DMS 273 treated with DMSO at 0.1 percent for 48 hours (cell line): ENCODE measurements at places on chromosomes 6 and 20.
A peak's percentile ranks its signal among the peaks of the same experiment; 100 is the strongest.

DNA sequence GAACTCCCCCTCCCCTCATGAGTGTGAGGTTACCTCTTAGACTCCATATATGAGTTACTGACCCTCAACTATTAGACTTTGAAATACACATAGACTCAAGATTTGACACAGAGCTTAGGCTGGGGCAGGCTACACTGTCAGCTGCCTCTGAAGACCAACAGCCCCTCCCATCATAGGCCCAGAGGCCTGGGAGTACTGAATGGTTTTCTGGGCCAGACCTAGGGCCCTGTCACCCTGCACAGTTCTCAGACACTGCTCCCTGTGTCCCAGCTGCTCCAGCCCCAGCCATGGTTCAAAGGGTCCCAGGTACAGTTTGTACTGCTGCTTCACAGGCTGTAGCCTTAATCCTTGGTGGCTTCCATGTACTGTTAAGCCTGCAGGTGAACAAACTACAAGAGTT lies 132.1 kb upstream of the MOCS1 start:
- no peak for DNase-seq

GRCh38 chr6:25582101-25582500 lies 69.9 kb upstream of the SCGN start:
- DNase-seq: no peak

GRCh38 chr6:147716434-147716833 lies 207.9 kb downstream of the SAMD5 start:
- no peak for DNase-seq

- DNase-seq: no peak
Measured at GRCh38 chr20:25467441-25467840, 60.0 kb downstream of the GINS1 start.

DNA sequence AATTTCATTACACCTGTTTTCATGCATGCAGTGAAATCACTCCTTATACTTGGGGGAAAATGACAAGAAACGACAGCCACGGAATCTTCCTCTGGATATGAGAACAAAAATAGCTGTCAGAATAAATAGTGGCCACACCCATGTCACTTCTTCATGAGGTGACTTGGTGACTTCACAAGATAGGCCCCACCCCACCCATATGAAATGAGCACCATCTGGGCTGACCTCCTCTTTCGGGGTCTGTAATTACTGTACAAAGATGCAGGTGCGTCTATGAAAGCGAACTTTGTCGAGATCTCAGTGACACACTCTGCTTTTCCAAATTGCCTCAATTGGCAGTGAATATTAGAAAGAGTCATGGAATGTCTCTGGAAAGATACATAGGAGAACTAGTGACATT lies 184.2 kb upstream of the CCN2 start:
- no peak for DNase-seq

GRCh38 chr20:41050361-41051008 lies 21.9 kb downstream of the TOP1 start:
- DNase-seq: no peak

GRCh38 chr20:18007534-18008292 lies 38.9 kb downstream of the MGME1 start:
- no peak for DNase-seq

- no peak for DNase-seq
Measured at GRCh38 chr6:135212935-135213334, 31.8 kb downstream of the MYB start.

DNA sequence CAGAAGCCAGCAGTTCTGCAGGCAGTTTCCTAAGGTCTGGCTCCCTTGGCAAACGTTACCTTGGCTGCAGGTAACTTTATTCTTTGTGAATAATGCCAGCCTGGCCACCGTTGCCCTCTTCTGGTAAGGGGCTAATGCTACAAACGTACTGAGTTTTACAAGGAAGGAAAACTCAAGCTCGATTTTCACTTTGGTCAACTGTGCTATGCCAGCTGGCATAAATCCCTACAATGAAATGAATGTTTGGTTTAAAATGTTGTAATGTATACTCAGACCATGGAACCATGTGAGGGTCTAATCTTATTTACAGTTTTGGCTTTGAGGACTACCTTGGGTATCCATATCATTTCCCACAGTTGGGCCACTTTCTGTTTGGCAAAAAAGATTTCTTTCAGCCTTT lies 101.4 kb downstream of the SLX4IP start:
- no peak for DNase-seq

DNA sequence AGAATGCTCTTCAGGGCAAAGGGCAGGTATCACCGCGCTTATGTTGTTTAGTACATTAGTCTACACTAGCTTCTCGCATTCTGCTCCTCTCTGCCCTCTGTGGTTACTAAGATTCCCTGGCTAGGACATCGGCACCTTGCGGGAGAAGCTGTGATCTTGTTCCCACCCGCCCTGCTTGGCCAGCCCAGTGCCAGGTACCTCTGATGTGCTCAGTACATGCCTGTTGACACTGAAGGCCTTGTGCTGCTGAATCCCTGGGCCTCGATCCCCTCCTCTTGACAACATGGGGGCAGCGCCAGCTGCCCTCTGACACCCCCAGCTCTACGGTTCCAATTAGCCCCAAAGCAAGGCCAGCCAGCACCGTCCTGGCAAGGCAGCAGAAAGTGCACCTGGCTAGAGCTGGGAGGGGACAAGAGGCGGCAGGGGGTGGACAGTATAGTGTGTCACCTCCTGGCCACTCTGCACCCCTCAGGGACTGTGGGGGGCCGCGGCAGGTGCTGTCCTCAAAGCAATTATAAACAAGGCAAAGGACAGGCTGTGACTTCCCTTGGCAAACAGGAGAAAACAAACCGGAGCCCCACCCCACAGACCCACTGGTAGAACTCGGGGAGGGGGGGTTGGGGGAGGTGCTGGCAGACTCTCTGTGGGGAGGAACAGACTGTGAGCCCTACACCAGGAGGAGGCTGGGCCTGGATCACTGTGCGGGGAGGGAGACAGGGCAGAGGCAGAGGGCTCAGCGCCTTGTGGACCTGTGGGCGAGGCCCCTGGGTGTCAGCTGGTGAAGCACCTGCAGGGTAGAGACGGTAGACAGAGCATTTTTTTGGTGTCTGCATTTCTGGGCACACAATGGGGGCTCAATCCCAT lies 7.1 kb downstream of the TFEB start:
- DNase-seq: no peak

DNA sequence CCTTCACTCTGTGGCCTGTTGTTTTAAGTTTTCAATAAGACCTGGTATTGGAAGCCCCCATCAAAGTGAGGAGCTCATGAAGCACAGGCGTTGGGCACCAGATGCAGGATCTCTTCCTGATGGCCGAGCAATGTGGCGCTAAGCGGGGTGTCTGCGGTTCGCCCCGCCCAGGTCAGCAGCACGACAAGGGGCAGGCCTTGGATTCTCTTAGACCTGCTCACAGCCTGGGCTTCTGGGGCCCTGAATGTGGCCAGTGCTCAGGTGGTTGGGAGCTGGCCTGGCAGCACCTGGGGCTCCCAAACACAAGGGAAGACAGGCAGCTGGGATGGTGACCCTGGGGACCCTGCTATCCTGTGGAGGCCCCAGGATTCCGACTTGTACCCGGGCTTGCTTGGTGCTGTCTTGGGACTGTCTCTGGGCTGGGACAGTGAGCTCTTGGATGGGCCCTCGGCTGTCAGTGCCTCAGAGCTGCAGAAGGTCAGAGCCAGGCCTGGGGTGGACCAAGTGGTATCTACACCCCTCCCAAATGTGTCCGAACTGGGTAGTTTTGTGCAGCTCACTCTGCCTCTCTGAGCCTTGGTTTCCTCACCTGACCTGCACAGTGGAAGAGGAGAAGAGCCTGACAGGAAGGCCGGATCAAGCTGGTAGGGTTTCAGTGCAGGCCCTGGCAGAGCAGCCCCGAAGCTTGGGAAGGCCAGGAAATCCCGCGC lies 69.1 kb downstream of the PHACTR3 start:
- DNase-seq: no peak

GRCh38 chr6:149961728-149962425 lies 1.9 kb upstream of the ULBP1 start:
- peak; percentile 6 for DNase-seq

GRCh38 chr6:36947570-36948351 lies 6.8 kb upstream of the PI16 start:
- DNase-seq: no peak

DNA sequence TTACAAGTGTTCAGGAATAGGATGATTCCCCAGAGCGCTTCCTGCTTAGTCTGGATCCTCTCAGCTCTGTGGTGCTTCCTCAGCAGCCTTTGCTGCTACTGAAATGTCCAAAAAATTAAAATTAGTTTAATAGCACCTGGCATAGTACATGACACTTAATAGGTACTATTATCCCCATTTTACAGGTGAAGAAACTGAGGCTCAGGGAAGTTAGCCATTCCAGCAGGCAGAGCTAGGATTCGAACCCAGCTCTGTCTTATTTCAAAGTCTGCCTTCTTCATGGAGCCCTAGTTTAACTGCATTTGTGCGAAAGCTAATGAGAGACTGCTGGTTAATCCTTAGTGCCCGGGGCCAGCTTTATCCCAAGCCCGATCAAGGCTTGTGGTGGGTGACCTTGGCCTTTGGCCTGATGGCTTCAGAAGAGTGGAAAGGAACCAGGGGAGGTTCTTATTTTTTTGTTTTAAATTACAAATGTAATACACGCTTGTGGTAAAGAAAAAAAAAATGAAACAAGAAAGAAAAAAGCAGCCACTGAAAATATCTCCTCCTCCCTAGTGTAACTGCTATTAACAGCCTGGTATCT lies 30.1 kb downstream of the TOX2 start:
- no peak for DNase-seq

DNA sequence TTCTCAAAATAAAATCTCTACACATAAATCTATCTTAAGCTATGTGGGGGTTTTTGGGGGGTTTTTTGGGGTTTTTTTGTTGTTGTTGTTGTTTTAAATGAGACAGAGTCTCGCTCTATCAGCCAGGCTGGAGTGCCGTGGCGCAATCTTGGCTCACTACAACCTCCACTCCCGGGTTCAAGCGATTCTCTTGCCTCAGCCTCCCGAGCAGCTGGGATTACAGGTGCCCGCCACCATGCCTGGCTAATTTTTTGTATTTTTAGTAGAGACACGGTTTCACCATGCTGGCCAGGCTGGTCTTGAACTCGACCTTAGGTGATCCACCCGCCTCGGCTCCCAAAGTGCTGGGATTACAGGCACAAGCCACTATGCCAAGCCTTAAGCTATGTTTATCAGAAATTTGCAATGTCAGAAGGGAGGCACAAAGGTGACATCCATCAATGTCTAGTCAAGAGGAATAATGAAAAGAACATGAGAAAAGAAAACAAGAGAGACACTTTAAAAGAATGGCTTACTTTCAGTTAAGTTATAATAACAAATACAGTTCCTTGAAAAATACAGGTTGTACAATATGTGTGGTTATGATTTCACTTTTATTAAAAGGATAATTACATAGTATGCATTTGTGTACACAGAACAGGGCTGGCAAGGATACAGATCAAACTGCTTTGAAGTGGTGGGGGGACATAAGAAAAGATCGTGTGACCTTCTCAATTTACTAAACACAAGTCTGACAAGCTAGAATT lies 28.6 kb downstream of the SLC23A2 start:
- no peak for DNase-seq

DNA sequence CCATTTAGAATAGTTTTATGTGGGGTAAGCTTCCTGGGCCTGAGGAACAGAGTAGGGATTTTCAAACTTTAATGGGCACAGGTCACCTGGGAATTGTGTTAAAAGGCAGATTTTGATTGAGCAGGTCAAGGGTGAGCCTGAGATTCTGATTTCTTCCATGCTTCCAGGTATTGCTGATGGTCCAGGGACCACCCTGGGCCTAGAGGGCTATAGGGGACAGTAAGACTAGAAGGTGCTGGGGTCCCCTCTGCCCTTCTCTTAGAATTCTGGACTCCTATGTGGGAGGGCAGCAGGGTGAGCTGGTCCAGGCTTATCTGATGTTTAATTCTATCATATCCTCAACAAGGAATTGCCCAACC lies 2.6 kb downstream of the DDR1 start:
- no peak for DNase-seq

DNA sequence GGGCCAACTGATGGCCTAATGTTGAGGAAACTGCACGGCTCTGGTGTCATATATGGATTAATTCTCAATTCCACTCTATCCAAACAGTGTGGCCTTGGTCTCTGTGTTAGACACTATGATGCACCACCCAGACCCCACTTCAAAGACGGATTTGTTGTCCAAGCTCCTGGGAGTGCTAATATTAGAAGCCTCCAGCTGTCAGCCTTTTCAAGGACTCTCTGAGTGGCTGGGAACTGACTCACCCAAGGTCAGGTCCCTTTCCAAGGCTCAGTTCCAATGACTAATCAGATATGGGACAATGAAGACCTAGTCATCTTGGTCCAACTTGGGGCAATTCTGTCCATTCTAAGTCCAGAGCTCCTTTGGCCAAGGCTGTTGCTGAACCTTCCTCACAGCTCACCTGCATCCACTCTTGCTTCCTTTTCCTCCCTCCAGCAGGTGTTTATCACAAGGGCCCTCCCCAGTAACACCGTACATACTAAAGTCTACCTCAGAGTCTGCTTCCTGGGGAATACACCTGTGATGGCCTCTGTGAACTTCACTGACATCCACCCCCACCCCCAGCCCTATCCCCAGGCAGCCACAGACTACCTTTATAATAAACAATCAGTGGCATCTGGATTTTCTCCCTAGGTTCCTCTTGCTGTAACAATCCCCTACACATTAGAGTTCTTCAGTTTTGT lies 7.2 kb upstream of the IL20RA start:
- no peak for DNase-seq

- no peak for DNase-seq
Measured at GRCh38 chr6:76124018-76124417, 51.6 kb upstream of the IMPG1 start.

DNA sequence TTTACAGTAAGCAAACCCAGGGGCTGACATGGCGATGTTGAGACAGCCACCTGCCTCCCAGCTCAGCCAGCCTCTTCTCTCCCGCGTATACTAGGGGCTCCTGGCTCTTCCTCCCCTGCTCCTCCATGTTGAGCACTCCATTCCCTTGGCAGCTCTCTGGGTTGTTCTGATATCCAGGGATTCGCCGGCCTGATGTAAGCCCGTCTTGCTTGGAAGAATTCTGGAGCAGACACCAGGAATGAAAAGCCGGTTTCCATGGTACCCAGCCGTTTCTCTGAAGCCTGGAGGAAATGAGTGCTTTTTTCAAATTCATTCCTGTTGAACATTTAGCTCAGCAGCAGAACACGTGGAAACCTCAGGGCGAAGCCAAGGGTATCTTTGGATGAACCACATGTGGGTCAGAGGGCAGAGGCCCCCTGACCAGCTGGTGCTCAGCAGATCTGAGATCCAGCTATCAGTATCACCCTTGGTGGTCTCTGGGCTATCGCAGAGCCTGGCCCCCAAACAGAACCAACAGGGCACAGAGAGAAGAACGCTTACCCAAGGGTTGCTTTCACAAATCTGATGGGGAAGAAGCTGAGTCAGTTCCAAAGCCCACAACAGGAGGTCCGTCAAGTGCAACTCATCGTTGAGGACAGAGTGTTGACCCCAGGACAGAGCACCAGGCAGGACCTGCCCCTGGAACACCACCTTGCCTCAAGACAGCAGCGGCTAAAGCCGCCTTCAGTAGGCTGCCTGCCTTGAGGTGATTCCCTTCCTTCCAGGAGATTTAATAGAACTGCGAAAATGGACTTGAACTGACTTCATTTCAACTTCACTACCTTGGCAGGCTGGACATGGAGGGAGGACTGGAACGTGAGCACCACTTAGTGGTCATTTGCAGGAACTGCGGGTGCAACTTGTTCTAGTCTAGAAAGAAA lies 96.1 kb upstream of the RIN2 start:
- no peak for DNase-seq
